T-helper 2 cell treated with Interferon-gamma antibody and Interleukin-4, amounts not matched to agents 5 μg/mL and 100 μg/mL, for 36 hours (primary cell): ENCODE measurements at places on chromosomes 7 and 10.

DNA sequence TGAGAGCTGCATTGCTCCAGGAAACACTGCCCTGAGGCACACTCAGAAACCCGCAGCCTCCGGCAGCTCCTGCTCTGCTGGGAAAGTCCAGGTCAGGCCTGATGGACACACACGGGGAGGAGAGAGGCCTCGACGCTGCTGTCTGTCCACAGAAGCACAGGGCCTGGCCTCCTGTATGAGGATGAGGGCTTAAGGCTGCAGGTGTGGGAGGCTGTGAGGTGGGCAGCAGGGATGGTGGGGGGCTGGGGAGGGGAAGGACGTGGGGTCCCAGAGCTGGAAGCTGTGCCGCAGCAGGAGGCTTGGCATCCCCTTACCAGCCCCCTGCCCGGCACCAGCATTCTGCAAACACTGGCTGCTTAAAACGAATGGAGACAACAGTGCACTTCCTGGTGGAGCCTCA lies 186.2 kb downstream of the DNAJB6 start:
- H3K4me3 ChIP-seq = no peak overlapping the region
- no peaks in the 10 kb centered on the region for H3K36me3 ChIP-seq
- peaks cover 13% of the 10 kb centered on the region for H3K27me3 ChIP-seq
- H3K4me1 ChIP-seq = no peaks in the 10 kb centered on the region
- DNase-seq = no peak
- no peak overlapping the region for H3K27ac ChIP-seq

GRCh38 chr10:131496351-131497052 lies 185.0 kb upstream of the TCERG1L start:
- no peak overlapping the region for H3K4me3 ChIP-seq
- DNase-seq = no peak
- no peak overlapping the region for H3K27ac ChIP-seq
- H3K36me3 ChIP-seq = no peaks in the 10 kb centered on the region

DNA sequence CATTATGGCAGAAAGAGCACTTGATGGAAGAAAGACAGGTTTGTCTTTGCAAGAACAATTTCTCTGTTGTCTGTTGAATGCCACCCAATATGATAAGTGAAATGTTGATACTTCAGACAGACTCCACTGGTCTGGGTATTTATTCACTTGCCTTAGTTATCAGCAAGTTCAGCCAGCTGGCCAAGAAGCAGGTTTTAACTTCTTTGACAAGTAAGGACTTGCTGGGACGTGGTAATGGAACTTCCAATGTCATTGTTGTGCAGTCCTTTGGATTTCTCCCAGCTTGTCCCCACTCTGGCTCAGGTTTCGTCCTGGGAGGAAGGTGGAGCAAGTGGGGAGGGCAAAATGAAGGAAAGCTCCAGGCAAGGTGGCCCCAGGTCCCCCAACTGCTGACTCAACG lies 497.4 kb downstream of the RPS24 start:
- H3K36me3 ChIP-seq = no peaks in the 10 kb centered on the region
- H3K4me3 ChIP-seq = no peak overlapping the region
- no peaks in the 10 kb centered on the region for H3K27me3 ChIP-seq
- H3K4me1 ChIP-seq = peaks cover 2% of the 10 kb centered on the region

GRCh38 chr10:24475598-24475997 lies 248.1 kb downstream of the ARHGAP21 start:
- no peak for DNase-seq
- no peak overlapping the region for H3K27ac ChIP-seq
- no peak overlapping the region for H3K4me3 ChIP-seq
- no peaks in the 10 kb centered on the region for H3K4me1 ChIP-seq
- peaks cover 8% of the 10 kb centered on the region for H3K27me3 ChIP-seq

- no peak overlapping the region for H3K4me3 ChIP-seq
- no peak for DNase-seq
- H3K27me3 ChIP-seq = no peaks in the 10 kb centered on the region
- H3K27ac ChIP-seq = no peak overlapping the region
- no peaks in the 10 kb centered on the region for H3K36me3 ChIP-seq
Observed at GRCh38 chr7:94357076-94357475, 37.6 kb upstream of the COL1A2 start.

GRCh38 chr10:73881221-73881919 lies 7.0 kb upstream of the CAMK2G start:
- no peaks in the 10 kb centered on the region for H3K36me3 ChIP-seq
- H3K27ac ChIP-seq = no peak overlapping the region
- no peak overlapping the region for H3K4me3 ChIP-seq
- H3K4me1 ChIP-seq = peaks cover 31% of the 10 kb centered on the region

- peaks cover 45% of the 10 kb centered on the region for H3K36me3 ChIP-seq
- peaks cover 83% of the 10 kb centered on the region for H3K4me1 ChIP-seq
- H3K27ac ChIP-seq = peak overlapping the region; percentile 92
- peak overlapping the region; percentile 82 for H3K4me3 ChIP-seq
- no peaks in the 10 kb centered on the region for H3K27me3 ChIP-seq
Observed at GRCh38 chr7:43649755-43650274, 66.9 kb downstream of the STK17A start.

- H3K4me3 ChIP-seq = no peak overlapping the region
- DNase-seq = no peak
- H3K4me1 ChIP-seq = no peaks in the 10 kb centered on the region
Observed at GRCh38 chr7:132055336-132056120, 499.1 kb upstream of the PODXL start.

GRCh38 chr10:69324583-69324982 lies 46.3 kb downstream of the HK1 start:
- H3K4me1 ChIP-seq = peaks cover 59% of the 10 kb centered on the region
- H3K27me3 ChIP-seq = no peaks in the 10 kb centered on the region
- H3K27ac ChIP-seq = no peak overlapping the region
- H3K4me3 ChIP-seq = no peak overlapping the region
- DNase-seq = no peak
- H3K36me3 ChIP-seq = peaks cover 24% of the 10 kb centered on the region

DNA sequence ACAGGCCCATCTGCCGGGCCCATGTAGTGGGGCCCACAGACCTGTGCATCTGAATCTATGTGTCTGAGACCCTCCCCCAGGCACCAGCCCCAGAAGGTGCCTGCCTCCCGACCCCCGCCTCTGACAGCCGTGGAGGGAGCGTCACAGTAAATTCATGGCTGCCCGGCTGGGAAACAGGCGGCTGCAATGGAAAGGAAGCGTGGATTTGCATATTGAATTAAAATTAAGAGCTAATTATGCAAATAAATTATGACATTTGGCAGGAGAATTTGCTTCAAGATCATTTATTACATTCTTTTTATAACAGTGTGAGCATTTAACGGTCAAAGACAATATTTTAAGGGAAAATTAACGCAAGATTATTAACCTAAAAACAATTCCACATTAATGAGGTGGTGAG lies 92.3 kb downstream of the HIF1AN start:
- H3K27me3 ChIP-seq = peaks cover 22% of the 10 kb centered on the region
- no peak for DNase-seq
- no peak overlapping the region for H3K4me3 ChIP-seq
- H3K4me1 ChIP-seq = no peaks in the 10 kb centered on the region
- no peaks in the 10 kb centered on the region for H3K36me3 ChIP-seq
- H3K27ac ChIP-seq = no peak overlapping the region

- peaks cover 62% of the 10 kb centered on the region for H3K4me1 ChIP-seq
- H3K27me3 ChIP-seq = no peaks in the 10 kb centered on the region
Observed at GRCh38 chr10:14648005-14648765, 126.5 kb downstream of the FAM107B start.

DNA sequence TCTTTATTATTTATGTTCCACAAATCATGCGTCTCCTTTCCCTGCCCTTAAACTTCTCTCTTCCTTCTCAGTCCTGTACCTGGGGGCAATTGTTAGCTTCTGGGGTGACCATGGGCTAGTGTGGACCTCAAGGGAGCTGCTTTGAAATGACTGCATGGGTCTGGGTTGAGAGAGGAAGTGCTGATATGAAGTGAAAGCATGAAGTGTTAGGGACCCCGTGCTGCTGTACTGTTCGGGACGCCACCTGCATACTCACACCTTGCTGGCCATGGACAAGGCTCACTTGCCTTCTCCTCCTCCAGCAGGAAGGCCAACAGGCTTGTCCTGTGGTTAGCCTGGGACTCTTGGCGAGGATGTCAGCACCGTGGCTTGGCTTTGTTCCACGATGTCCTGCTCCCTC lies 56.7 kb downstream of the MTPN start:
- H3K4me1 ChIP-seq = no peaks in the 10 kb centered on the region
- no peaks in the 10 kb centered on the region for H3K27me3 ChIP-seq
- H3K27ac ChIP-seq = no peak overlapping the region
